ENCODE measurements at places on chromosomes 4 and X. TPM values are rescaled to one million over a fixed set of nuclear protein-coding genes. Genes with fewer than 3 reads are reported as not detected.

The H2BW2 gene
- not detected for total RNA-seq

The MAGEA12 gene
- 0.19 TPM for total RNA-seq

The PAGE2 gene
- not detected for total RNA-seq

The SCD5 gene
- 72.6 TPM for total RNA-seq

The CYLC1 gene
- 0.10 TPM for total RNA-seq

The ASB9 gene
- total RNA-seq = not detected
